ENCODE measurements at places on chromosomes 6 and 20. TPM values are rescaled to one million over a fixed set of nuclear protein-coding genes. Genes with fewer than 3 reads are reported as not detected.

GRCh38 chr6:70886071-70886470 is 70.8 kb downstream of the B3GAT2 start:
- H3K4me3 ChIP-seq = no peak overlapping the region
- no peak for DNase-seq
- H3K36me3 ChIP-seq = no peaks in the 10 kb centered on the region

GRCh38 chr6:3800850-3801591 is 48.2 kb upstream of the FAM50B start:
- no peak overlapping the region for H3K27ac ChIP-seq
- H3K4me3 ChIP-seq = no peak overlapping the region
- H3K27me3 ChIP-seq = no peaks in the 10 kb centered on the region
- no peaks in the 10 kb centered on the region for H3K36me3 ChIP-seq
- peaks cover 36% of the 10 kb centered on the region for H3K4me1 ChIP-seq

GRCh38 chr20:61631751-61632150 is 379.7 kb downstream of the CDH4 start:
- H3K4me3 ChIP-seq = no peak overlapping the region
- no peak overlapping the region for H3K27ac ChIP-seq
- H3K4me1 ChIP-seq = peaks cover 9% of the 10 kb centered on the region
- no peaks in the 10 kb centered on the region for H3K36me3 ChIP-seq
- no peaks in the 10 kb centered on the region for H3K27me3 ChIP-seq

DNA sequence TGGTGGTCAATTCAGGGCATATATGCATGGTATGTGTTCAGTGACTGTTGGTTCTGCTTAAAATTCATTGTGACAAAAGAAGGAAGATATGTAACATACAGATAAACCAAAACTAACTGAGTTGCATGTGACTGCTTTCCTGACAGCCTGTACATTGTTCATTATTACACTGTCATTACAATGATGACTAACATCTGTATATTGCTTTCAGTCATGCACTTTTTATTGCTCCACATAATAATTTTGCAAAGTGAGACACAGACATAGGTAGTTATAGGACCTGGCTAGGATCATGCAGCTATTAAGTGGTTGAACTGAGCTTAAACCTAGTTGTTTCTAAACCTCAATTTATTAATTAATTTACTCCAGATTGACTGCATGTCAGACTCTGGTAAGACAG is 703.2 kb downstream of the HDGFL1 start:
- H3K27me3 ChIP-seq = no peaks in the 10 kb centered on the region
- DNase-seq = no peak
- no peaks in the 10 kb centered on the region for H3K4me1 ChIP-seq
- no peaks in the 10 kb centered on the region for H3K36me3 ChIP-seq

DNA sequence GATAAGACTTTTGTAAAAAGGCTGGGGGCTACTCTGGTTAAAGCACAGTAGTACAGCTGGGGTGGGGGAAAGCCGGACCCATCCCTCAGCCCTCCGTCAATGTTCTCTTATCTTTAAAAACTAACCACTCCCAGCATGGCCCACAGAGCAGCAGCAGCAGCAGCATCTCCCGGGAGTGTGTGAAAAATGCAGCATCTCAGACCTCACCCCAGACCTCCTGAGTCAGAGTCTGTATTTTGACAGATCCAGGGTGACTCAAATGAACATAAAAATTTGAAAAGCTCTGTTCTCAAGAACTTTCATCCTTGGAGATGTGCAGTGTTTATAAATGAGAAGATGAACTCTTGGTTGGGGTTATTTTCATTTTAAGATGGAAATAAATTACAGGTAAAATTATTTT is 277.7 kb upstream of the ECI2 start:
- H3K4me1 ChIP-seq = no peaks in the 10 kb centered on the region
- no peak overlapping the region for H3K27ac ChIP-seq
- H3K4me3 ChIP-seq = no peak overlapping the region
- no peaks in the 10 kb centered on the region for H3K36me3 ChIP-seq
- H3K27me3 ChIP-seq = no peaks in the 10 kb centered on the region

DNA sequence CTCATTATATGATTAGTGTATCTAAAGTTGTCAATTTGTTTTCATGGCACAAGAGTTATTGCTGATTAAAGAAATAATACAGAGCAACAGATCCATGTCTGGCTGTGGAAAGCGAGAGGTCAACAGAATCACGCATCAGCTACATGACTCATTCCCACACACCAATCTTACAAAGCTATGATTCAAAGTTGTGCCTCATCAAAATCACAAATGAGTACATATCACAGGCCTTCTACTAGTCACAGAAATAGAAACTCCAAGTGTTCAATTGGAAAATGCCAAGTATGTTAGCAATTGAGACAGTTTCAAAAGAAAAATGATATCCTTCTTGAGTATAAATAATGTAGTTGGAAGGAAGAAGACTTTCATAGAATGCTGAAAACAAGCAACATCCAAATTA is 57.8 kb upstream of the NKAIN2 start:
- H3K36me3 ChIP-seq = no peaks in the 10 kb centered on the region
- H3K4me1 ChIP-seq = no peaks in the 10 kb centered on the region
- H3K4me3 ChIP-seq = no peak overlapping the region
- no peak overlapping the region for H3K27ac ChIP-seq
- no peaks in the 10 kb centered on the region for H3K27me3 ChIP-seq

DNA sequence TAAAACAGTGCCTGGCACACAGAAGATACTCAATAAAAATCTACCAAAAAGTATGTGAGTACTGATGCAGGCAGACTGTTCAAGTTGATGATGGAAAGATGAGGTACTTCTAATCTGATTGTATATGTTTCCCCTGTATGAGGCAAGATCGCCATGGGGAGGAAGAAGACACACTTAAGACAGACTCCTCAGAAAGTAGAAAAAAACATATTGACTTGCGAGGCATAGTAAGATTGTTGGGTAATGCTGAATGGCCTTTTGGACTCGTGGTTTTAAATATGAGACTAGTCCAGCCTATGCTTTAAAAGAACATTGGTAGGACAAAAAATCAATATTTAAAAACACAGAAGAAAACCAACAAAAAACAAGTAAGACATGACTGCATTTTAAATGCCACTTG is 72.6 kb downstream of the SHPRH start:
- H3K4me1 ChIP-seq = peaks cover 7% of the 10 kb centered on the region
- no peak for DNase-seq
- H3K27me3 ChIP-seq = no peaks in the 10 kb centered on the region
- H3K36me3 ChIP-seq = peaks cover 57% of the 10 kb centered on the region
- H3K27ac ChIP-seq = no peak overlapping the region
- no peak overlapping the region for H3K4me3 ChIP-seq

GRCh38 chr20:56411759-56412472 is at the start of gene CASS4:
CASS4 (plus strand) TSS chr20:56412260; CDS start chr20:56412459, 199 bp downstream.
- H3K4me3 ChIP-seq = no peak within 1 kb of the TSS
- H3K27ac ChIP-seq = peak within 1 kb of the TSS; percentile 76
- H3K4me1 ChIP-seq = no peaks in the 10 kb centered on the region
- H3K27me3 ChIP-seq = no peaks in the 10 kb centered on the region
- no peak for DNase-seq

DNA sequence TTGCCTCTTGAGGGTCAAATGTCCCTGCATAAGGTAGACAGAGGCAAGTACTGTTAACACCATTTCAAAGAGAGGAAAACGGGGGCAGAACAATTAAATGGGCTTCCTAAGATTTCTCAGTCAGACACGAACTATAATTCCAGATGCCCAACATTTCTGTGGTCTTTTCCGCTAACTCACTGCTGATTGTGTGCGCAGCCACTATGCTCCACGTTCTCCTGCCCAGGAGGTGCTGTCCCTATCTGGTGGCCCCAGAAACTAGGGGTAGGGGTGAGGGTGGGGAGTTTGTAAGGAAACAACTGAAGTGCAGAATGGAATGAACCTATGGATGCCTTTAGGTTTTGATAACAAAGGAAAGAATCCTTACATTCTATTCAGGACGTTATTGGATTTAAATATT is 86.1 kb upstream of the BACH2 start:
- no peak overlapping the region for H3K27ac ChIP-seq
- H3K27me3 ChIP-seq = peaks cover 27% of the 10 kb centered on the region
- no peaks in the 10 kb centered on the region for H3K4me1 ChIP-seq
- no peak overlapping the region for H3K4me3 ChIP-seq
- DNase-seq = no peak
- no peaks in the 10 kb centered on the region for H3K36me3 ChIP-seq

DNA sequence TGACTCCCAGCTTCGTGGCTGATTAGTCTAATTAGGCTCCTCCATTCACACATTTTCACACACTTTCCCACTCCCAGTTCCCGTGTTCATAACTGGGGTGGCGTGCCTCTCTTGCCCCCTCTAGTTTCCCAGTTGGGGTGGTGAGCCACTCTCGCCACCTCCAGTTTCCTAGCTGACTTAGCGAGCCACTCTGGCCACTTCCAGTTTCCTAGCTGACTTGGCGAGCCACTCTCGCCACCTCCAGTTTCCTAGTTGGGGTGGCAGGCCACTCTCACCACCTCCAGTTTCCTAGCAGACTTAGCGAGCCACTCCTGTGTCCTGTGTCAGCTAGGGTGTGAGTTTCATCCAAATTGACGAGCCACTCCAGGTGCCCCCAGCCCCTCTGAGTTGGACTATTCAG is 7.4 kb upstream of the GMPR start:
- H3K4me3 ChIP-seq = no peak overlapping the region
- H3K27me3 ChIP-seq = no peaks in the 10 kb centered on the region
- H3K36me3 ChIP-seq = no peaks in the 10 kb centered on the region
- H3K4me1 ChIP-seq = peaks cover 25% of the 10 kb centered on the region
- no peak overlapping the region for H3K27ac ChIP-seq

GRCh38 chr6:21046276-21046675 is 512.0 kb downstream of the CDKAL1 start:
- no peak overlapping the region for H3K27ac ChIP-seq
- DNase-seq = no peak
- H3K36me3 ChIP-seq = no peaks in the 10 kb centered on the region
- no peaks in the 10 kb centered on the region for H3K4me1 ChIP-seq
- no peaks in the 10 kb centered on the region for H3K27me3 ChIP-seq

DNA sequence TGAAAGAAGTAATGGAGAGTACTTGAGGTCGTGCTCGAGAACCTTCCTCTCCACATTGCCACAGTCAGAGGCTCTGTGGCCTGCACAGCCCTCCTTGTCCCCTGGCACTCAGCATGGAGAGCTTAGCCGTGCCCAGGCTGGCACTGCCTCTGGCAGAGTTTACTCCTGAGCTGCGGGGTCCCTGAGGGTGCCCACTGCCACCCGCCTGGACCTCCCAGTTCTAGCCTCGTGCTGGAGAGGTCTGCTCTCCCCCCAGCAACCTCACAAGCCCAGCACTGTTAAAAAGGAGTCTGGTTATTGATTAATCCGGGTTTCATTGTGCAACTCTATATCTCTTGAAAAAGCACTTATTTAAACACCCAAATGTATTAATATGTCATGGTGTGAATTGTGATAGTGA is 226.8 kb downstream of the TMEM242 start:
- H3K36me3 ChIP-seq = no peaks in the 10 kb centered on the region
- H3K27me3 ChIP-seq = no peaks in the 10 kb centered on the region
- H3K4me1 ChIP-seq = peaks cover 68% of the 10 kb centered on the region
- peak overlapping the region; percentile 49 for H3K27ac ChIP-seq
- DNase-seq = peak; percentile 35

DNA sequence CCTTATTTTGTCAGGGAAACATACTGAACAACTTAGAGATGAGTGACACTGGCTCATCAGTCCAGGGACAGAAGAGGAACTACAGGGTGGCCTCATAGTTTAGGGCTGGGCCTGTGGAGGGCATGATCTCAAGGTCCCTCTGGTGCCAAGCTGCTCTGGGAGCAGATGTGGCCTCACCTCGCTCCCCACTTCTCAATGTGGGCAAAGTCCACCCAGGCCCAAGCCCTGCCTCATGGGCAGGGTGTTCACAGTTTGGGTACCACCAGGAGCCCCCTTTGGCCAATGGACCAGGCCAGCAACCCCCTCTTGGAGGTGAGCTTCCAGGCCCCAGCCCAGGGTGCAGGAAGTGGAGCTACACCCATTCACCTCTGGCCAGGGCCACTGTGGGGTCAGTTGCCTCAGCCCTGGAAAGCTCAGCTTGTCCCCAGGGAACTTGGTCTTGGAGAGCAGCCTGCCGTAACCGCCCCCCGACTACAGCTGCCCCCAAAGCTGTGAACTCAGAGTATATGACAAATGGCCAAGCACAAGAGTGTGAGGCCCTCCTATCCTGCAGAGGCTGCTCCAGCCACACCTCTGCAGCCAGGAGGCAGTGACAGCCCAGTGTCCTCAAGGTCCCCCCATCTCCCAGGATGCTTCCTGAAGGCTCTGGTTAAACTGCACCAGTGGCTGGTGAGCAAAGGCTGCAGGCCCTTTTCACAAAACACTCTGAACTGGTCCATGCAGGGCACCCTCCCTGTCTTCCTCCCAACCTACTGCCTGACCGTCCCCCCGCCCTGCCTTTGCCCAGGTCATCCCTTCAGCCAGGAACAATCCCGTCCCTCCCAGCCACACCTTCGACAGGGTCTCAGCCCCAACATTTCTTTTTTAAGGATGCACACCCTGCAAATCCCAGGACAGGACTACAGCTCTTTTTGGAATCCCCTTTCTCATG is 3.6 kb downstream of the ADISSP start:
- H3K36me3 ChIP-seq = no peaks in the 10 kb centered on the region
- H3K27ac ChIP-seq = peak overlapping the region; percentile 14
- peak; percentile 12 for DNase-seq
- no peak overlapping the region for H3K4me3 ChIP-seq
- peaks cover 60% of the 10 kb centered on the region for H3K4me1 ChIP-seq

DNA sequence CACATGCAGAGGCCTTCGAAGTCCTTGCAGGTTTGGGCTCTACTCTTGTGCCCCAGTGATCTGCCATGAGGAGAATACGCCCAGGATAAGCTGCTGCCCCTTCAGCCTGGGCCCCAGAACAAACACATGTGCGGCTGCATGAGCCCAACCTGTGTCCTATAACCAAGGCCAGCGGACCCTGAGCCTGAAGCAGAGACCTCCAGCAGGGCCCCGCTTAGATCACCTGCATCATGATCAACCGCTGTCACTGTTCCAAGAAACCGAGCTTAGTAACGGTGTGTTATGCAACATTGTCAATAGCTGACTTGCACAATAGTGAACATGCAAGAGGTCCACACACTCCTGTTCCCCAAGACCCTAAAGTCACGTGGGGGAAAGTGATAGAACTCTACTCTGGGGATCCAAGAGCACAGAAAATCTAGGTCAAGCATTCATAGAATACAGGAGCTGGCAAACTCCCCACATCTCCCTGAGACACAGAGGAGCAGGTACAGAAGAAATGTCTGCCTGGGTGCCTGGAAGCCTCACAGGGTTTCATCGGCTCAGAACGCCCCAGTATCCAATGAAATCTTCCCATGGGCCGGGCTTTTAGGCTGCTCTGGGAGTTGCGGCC is 136.2 kb downstream of the BMP7 start:
- no peaks in the 10 kb centered on the region for H3K4me1 ChIP-seq
- no peak for DNase-seq
- H3K4me3 ChIP-seq = no peak overlapping the region
- no peaks in the 10 kb centered on the region for H3K27me3 ChIP-seq
- H3K27ac ChIP-seq = no peak overlapping the region
- H3K36me3 ChIP-seq = no peaks in the 10 kb centered on the region

Gene CLVS2
- total RNA-seq = 0.92 TPM

Gene TMEM74B
- total RNA-seq = 0.45 TPM

Gene LRRN4
- total RNA-seq = not detected

Gene MTO1
- 29.9 TPM for total RNA-seq

Gene TAAR6
- not detected for total RNA-seq

Gene PACRG
- not detected for total RNA-seq

Gene MRPL2
- 11.2 TPM for total RNA-seq

Gene LHFPL5
- not detected for total RNA-seq

Gene CD93
- 63.5 TPM for total RNA-seq

Gene GPR31
- not detected for total RNA-seq

Gene EDN3
- 20.0 TPM for total RNA-seq

Gene OR2H2
- not detected for total RNA-seq

Gene ULBP2
- 1.4 TPM for total RNA-seq

Gene CCN6
- total RNA-seq = not detected

Gene PRDM13
- total RNA-seq = not detected

Gene FOXA2
- 62.0 TPM for total RNA-seq

Gene ELMO2
- 37.7 TPM for total RNA-seq
